ENCODE measurements at places on chromosomes 1 and 21.

DNA sequence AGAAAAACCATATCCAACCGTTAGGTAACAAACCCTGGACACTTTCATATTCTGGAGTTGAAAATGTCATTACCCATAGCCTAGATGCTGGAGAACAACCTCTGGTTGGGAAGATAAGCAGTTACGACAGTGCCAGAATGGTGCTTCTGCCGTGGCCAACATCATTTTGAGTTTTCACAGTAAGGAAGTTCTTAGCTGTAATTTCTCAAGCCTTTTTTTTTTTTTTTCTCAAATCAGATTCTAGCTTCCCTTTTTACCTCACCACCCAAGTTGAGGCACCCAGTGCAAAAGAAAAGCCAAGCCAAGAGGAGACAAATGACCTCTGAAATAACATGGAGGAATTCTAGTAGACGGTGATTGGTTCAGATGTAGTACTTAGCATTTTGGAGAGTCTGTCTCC, 21.8 kb downstream of the PPT1 start:
- no peak for DNase-seq

DNA sequence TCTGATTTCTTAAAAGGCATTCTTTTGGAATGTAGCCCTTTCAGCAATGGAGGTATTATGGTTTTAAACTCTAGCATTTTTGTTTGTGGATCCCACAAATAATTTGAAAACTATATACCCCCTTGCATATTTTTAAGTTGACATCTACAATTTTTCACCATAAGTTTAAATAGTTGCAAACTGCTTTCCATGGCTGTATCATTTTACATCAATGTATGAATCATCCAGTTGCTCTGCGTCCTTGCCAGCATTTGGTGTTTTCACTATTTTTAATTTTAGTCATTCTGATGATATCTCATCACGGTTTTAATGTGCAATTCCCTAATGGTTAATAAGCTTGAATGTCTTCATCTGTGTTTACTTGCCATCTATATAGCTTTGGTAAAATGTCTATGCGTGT, 20.7 kb downstream of the DIPK1A start:
- DNase-seq: no peak

DNA sequence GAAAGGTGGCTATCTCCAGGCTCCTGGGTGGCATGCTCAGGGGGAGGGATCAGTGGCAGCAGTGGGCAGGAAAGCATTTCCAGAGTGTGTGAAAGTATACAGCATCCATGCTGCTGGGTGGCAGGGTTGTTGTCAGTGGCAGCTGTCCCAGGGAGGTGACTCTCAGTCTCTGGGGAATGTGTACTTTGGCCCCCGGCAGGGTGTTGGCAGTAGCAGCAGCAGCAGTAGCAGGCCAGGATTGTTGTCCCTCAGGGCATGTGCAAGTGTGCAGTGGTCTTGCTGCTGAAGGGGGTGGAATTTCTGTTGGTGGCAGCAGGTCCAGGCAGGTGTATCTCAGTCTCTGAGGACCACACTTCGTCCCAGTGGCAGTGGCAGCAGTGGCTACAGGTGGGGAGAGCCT, 71.7 kb upstream of the GUCA2B start:
- DNase-seq: no peak

DNA sequence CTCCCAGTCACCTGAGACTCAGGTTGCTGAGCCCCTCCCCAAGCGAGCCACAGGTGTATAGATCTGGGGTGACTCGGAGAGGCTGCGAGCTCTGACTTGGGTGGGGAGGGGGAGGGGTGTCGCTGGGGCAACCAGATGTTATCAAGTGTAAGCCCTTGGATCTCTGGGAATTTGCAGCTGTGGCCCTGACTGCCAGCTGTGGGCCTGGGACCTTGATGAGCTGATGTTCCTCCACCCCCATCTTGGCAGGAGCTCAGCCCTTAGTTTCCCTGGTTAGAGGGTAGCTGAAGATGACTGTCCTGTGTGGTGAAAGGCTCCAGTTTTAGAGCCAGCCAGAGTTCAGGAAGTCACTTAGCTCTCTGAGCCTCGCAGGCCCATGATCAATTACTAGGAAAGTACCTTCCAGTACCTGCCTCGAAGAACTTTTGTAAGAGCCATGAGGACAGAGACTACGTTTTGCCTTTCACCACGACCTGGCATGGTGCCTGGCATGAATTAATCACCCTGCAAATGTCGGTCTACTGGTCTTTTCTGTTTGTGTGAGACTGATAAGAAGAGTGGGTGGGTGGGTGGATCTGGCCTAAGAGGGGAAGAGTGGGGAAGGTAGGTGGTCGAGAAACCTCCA, 55.8 kb downstream of the YARS1 start:
- DNase-seq: no peak

DNA sequence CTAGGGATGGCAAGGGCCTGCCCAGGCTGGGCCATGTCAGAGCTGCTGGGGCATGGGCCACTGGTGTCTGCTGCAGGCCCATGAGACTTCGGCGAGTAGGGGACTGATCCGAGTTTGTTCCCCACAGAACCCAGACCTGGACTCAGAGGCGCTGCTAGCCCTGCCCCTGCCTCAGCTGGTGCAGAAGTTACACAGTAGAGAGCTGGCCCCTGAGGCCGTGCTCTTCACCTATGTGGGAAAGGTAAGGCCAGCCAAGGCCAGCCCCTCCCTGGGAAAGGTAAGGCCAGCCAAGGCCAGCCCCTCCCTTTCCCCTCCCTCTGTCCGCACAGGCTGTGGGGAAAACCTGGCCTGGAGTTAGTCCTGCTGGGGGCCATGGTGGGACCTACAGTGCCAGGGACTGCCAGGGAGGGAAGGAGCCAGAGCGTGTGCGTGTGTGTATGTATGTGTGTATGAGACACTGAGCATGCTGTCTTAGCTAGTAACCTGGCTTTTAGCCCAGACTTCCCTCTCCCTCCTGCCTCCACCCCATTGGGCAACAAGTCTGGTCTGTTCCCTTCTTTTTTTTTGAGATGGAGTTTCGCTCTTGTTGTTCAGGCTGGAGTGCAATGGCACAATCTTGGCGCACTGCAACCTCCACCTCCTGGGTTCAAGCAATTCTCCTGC, 8.0 kb downstream of the FAAH start:
- DNase-seq: no peak

Data from activated CD8-positive, alpha-beta T cell treated with anti-CD3 and anti-CD28 coated beads, Interleukin-2, amount 10 ng/mL, durations not matched to agents 7 days and 5 days (primary cell).